ENCODE measurements at places on chromosomes 13 and 19. TPM values are rescaled to one million over a fixed set of nuclear protein-coding genes. Genes with fewer than 3 reads are reported as not detected.

- peak; percentile 30 for DNase-seq
Observed at GRCh38 chr19:343941-344624, 513 bp downstream of the MIER2 start.

DNA sequence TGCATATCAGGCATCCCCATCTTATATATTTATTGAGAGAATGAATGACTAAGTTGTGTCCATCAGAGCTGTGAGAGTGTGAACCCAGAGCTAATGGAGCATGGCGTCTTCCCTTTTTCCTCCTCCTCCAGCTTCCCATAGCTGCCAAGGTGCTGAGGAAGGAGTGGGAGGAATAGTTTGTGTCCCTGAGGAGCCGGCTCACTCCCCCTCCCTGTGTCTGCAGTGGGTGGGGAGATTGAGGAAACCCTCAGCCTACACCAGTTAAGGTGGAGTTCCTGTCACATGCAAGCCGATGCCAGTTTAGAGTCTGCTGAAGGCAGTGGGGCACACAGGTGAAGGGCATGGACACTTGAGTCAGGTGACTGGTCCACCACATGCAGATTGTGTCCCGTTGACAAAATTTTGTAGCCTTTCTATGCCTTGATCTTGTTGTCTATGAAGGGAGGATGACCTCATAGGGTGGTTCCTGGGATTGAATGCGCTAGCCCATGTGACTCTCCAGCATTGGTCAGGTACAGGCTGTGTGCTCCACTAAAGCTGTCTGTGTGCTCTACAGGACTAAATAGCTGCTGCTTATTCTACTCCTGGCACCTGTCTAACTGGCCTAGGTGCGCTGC is 47.6 kb upstream of the GPI start:
- DNase-seq: peak; percentile 21

GRCh38 chr19:22144394-22144793 is 52.4 kb downstream of the ZNF676 start:
- DNase-seq: no peak

DNA sequence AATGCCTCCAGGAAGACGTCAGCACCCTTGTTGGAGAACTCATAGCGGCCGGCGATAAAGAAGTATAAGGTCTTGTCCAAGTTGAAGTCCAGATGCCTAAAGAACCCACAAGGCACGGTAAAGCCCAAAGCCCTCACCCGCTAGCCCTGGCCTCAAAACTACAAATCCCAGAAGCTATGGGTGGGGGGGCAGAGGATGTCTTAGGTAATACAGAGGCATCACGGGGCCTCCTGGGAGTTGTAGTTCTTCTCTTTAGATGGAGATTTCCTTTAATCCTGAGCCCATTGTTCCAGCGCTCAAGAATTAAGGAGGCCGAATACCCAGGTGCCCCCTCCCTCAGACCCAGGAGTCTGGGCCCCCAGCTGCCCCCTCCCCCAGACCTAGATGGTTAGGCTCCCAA is 10.8 kb downstream of the GYS1 start:
- DNase-seq: no peak

GRCh38 chr13:41019578-41020347 is 647 bp upstream of the ELF1 start:
- no peak for DNase-seq

- DNase-seq: no peak
Observed at GRCh38 chr19:13460045-13460444, 46.2 kb downstream of the CACNA1A start.

GRCh38 chr13:52686376-52686775 is 33.7 kb downstream of the SUGT1 start:
- DNase-seq: no peak

GRCh38 chr13:37918751-37919150 is 49.2 kb upstream of the TRPC4 start:
- no peak for DNase-seq

GRCh38 chr19:16361926-16362325 is 37.3 kb downstream of the KLF2 start:
- DNase-seq: no peak

DNA sequence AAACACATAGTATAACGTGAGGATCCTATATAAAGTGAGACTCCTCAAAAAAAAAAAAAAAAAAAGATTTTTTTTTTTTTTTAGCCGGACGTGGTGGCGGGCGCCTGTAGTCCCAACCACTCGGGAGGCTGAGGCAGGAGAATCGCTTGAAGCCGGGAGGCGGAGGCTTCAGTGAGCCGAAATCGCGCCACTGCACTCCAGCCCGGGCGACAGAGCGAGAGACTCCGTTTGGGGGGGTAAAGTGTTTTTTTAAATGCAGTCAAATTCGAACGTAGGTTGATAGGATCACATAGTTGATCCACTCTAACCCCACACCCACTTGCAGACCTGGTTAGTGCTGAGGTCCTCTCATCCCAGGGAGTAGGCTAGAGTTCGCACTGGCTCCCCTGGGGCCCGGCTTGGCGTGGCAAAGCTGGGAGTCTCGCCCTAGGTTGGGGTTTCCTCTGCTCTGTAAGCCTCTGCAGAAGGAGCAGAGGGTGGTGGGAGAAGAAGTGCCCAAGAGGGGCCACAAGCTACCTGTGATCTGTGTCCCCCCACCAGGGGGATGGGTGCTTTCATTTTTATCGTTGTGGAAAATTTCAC is 6.5 kb downstream of the RNF225 start:
- DNase-seq: no peak

DNA sequence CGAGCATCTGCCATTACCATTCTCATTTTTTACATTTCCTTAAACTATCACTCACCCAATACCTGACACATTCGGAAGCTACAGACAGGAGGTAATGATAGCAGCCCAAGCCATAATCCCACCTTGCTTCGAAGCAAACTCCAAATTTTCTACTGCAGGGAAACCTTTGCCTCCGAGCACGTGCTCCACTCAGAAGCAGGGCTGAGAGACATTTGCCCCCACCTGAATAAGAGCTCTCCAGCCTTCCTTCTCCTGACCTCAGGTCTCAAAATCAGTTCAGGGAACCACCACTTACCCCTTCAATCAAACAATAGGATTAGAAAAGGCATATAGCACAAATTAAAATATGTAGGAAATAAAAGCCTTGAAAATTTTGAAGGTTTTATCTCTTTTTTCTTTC is 2.3 kb upstream of the DACH1 start:
- no peak for DNase-seq

GRCh38 chr13:26019881-26020870 is 31.6 kb downstream of the SHISA2 start:
- DNase-seq: no peak

- no peak for DNase-seq
Observed at GRCh38 chr19:49085868-49086232, 599 bp downstream of the SNRNP70 start.

GRCh38 chr19:1651568-1652291 is 685 bp downstream of the TCF3 start:
- DNase-seq: peak; percentile 42

- no peak for DNase-seq
Observed at GRCh38 chr13:22210134-22210930, 539.5 kb downstream of the FGF9 start.

DNA sequence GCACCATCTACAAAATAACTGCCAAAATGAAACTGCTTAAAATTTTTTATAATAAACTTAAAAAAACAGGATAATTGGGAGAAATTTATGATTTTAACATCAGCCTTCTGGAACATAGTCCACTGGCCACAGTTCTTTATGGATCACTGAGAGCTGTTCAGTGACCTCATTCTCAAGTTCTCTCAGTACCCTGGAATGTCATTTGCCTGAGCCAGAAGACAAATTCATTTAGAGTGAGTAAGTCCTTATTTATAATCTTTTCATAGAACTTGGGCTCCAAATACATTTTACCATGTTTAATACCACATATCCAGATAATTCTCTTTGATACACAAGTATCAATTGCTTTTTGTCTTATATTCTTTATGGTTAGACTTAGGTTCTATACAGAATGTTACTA is 87.6 kb downstream of the CAB39L start:
- no peak for DNase-seq

DNA sequence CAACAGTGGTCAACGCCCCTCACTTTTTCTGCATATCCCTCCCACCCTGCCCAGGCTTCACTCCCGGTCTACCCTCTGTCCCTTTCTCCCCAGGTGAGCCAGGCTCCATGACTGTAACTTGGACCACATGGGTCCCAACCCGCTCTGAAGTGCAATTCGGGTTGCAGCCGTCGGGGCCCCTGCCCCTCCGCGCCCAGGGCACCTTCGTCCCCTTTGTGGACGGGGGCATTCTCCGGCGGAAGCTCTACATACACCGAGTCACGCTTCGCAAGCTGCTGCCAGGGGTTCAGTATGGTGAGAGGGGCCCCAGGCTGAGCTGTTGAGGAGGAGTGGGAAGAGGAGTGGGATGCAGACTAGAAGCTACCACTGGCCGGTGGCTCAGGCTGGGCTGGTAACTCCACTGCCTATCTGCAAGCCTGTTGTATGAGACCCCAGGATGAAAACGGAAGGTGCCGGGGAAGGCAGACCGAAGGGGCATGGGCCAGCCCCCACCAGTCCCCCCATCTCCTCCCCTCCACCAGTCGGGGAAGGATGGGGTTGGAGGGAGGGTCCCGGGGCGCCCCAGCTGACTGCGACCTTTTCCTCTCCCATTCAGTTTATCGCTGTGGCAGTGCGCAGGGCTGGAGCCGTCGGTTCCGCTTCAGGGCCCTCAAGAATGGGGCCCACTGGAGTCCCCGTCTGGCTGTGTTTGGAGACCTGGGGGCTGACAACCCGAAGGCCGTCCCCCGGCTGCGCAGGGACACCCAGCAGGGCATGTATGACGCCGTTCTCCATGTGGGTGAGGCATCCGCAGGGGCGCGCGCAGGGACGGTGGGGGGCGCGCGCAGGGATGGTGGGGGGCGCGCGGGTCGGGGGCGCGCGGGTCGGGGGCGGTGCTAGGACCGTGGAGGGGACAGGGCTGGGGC is 14.4 kb downstream of the ACP7 start:
- DNase-seq: no peak

DNA sequence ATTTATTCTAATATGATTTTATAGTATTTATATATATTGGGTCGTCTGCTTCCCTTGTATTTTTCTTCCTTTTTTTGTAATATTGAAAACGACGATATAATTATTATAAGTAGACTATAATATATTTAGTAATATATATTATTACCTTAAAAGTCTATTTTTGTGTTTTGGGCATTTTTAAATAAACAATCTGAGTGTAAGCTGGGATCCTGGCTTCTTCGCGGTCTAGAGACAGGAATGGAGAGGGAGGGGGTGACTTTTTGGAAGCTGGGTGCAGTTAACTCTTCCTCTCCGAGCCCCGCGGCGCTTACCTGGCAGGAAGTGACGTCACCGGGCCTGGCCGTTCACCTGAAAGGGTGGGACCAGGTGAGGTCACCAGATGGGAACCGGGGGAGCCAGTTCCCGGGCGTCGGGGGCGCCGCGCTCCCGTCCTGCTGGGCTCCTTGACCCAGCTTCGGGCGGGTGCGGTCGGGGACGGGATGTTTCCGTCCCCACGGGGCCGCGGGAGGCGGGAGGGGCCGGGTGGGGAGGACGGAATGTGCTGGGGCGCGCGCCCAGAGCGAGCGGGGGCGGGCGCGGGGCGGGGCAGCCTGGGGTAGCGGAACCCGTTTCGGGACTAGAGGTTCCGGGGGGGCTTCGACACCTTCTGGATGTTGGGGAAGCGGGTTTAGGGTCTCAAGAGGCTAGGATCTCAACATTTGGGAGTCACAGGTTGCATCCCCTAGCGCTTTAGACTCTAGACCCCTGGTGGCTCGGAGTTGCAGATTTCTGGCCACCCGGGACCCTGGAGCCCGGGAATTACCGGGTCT is 2.8 kb downstream of the ZFP36 start:
- peak; percentile 87 for DNase-seq

Gene FRY
- 12.0 TPM for total RNA-seq

Gene ZNF677
- 8.6 TPM for total RNA-seq

Gene ODAD3
- total RNA-seq: not detected

Gene NAXD
- total RNA-seq: 23.3 TPM

Gene ZNF101
- 96.3 TPM for total RNA-seq

Gene ANKLE1
- total RNA-seq: 1.9 TPM

Gene LSR
- 3.6 TPM for total RNA-seq

Gene ZNF799
- total RNA-seq: 5.4 TPM

All from activated CD4-positive, alpha-beta T cell treated with anti-CD3 and anti-CD28 coated beads, Interleukin-2, amount 10 ng/mL, durations not matched to agents 7 days and 5 days (primary cell).